ENCODE measurements at places on chromosomes 7 and 10. TPM values are rescaled to one million over a fixed set of nuclear protein-coding genes. Genes with fewer than 3 reads are reported as not detected.

DNA sequence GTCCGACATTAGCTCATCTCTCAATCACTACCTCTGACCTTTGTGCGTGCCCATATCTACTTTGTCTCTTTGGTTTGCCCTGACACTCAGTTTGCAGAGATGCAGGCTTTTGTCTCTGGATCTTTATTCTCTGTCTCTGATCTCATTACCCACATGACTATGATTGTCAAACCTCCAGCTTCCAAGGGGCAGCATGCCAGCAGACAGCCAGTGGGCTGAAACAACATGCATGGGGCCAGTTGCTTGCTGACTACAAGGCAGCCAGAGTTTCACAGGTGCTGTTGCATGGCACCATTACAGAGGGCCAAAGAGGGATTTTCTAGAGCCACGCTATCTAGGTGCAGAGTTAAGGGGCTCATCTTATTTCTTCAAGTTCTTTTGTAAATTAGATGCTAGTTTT lies 146.2 kb downstream of the SPAG6 start:
- DNase-seq = no peak

DNA sequence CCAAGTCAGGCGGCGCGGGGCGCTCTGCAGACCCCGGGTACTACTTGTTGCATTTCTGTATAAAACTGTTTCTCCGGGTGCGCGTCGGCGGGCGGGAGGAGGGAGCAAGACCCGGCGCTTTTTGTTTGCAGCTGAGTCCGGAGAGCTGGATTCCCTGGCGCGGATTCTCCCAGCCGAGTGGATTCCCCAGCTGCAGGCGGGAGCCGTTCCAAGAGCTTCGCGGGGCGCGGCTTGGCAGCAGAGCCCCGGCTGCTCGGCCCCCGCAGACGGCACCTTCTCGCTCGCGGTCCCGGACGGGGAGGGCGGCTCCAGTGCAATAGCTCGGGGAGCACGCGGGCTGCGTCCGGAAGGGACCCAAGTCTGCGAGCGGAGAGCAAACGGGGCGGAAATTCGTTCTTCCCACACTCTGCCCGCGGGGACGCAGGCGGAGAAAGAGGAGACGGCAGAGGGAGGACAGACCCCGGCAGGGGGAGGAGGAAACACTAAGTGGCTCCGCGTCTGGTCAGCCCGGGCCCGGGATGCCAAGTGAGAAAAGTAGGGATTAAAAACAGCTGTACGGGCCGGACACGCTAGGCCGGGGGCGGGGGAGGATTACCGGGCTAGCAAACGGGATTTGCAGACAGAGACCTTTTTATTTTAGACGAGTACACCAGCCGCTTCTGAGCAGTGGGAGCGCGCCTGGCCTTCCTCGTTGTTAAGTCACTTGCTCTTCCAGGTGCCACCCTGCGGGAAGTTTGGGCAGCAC lies at the start of gene TRIL:
Gene TRIL, minus strand, starts transcription at position 96 of the 745 bp plus-strand sequence. CDS start 284 bp downstream, outside the sequence.
- DNase-seq = peak; percentile 94

DNA sequence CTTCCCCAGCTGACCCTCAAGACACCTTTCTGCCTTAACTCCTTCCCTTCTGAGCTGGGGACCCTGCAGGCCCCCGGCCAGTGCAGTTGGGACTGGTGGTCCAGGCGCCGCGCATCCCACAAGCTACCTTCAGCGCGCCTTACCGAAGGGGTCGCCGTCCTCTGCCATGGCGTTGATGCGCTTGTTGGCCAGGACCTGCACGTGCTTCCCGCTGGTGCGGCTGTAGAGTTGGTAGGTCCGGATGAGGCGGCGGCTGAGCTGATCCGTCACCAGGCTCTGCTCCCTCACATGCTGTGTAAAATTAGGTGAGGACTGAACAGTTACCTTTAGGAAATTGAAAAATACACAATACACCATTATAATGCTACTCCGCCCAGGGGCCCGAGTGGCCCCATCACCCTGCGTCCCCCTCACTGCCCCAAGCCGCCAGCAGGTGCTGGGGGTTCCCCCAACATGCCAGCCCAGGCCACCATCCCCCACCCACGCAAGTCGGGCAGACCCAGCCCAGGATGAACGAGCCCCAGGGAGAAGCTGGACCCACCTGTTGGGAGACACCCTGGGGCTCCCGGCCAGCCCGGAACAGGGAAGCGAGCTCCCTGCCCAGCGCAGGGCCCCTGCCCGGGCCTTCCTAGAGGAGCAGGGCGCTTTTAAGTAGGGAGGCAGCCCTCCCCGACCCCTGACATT lies 1.2 kb downstream of the FGF8 start:
- peak; percentile 47 for DNase-seq

- no peak for DNase-seq
Measured at GRCh38 chr7:147245274-147245673, 1128.7 kb downstream of the CNTNAP2 start.

- DNase-seq = no peak
Measured at GRCh38 chr7:41745451-41745850, 42.6 kb upstream of the INHBA start.

GRCh38 chr7:42611961-42612360 lies 299.9 kb downstream of the C7orf25 start:
- DNase-seq = no peak

DNA sequence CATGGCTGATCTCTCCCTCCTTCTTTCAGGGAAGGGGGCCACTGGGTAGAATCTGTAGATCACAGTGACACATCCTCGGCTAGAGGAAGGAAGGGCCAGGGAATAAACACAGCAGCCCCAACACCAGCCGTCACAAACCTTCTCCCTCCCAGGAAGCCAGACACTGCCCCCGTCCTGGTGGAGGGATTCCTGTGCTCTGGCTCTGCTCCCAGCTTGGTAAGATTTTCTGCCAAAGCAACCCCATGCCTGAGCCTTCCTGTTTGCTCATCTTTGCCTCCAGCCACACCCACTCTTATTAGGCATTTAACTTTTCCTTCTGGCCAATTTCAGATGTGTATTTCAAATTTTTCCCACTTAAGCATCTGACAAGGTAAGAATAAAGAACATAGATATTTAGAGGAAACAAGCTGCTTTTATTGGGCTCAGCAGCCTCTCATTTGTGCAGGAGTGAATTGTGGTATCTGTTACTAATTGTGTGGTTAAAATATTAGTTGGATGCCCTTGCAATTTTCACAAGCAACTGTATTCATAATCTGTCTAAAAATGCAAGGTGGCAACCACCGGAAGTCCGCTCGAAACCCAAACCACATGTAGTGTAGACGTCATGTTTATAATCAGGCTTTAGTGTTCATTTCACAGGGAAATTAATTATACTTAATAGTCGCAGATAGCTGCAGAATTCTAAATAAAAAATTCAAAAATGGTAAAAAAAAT lies 13.2 kb upstream of the NPS start:
- DNase-seq = no peak

- no peak for DNase-seq
Measured at GRCh38 chr10:78728176-78728575, 340.6 kb upstream of the ZMIZ1 start.

DNA sequence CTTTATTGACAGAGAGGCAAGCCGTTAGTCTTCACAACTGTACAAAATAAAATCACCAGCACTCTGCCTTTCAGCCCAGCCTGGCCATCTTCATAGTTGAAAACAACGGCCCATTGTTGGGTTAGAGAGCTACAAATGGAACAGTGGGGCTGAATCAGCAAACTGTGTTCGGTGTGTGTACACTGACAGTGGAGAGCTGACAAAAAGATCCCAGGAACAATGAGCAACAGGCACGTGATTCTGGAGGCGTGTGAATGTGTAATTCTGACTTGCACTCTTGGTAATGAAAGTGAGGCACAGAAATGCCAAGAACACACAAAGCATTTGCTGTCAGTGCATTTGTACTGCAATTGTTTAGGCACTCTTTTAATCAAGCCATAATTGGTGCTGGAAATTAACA lies 303.7 kb downstream of the WDR11 start:
- DNase-seq = no peak

DNA sequence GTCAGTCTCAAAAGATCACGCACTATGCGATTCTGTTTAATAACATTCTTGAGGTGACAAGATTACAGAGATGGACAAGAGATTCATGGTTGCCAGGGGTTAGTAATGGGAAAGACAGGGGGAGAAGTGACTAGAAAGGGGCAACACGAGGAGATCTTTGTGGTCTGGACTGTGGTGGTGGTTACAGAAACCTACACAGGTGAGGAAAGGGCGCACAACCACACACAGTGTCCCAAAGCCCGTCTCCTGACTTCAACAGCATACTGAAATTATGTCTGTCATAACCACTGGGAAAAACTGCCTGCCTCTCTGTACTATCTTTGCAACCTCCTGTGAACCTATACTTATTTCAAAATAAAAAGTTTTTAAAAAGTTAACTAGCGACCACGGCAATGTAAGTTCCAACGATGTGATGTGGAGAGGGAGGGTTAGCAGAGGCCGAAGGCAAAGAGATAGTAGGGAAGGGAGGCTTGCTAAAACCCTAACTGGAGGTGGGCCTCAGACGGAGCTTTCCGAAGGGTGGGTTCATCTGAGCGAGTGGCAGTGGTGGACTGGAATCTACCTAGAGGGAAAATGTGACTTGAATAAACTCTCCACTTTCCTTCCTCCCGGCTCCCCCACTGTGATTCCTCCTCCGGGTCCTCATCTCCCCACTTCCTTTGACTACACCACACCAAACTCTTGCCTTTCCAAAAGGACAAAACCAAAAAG lies 43.7 kb downstream of the GNA12 start:
- DNase-seq = no peak

DNA sequence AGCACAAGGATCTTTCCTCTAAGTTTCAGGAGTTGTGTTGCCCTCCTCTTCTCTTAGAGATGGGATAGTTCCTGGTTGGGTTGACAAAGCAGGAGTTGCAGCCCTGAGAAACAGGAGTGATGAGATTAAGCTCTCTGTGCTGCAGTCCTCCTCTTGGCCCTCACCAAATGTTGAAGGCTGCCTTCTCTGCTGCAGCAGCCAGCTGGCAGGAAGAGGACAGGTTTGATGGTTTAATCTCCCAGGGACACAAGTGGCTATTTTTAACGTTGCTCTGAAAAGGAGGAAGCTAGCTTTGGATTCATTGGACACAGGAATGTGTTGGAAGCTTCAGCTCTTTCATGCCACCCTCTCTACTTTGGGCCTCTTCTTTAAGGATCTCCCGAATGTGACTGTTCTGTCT lies 9.4 kb downstream of the STRIP2 start:
- DNase-seq = no peak

DNA sequence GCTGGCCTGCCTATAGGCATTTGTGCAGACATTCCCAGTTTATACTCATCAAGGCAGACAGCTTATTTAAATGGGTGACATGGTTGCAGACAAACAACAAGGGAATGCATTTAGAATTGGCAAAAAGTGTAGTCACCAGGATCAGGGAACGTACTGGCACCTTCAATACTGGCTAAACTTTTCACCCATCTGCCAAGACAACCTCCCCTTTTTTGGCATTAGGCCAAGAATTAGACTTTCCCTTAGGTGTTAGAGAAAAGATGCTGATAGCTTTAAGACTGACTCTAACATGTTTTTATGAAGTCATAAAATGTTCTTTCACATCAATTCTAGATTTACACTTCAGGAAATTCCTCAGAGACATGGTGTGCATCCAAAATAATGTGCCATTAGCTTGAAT lies 365.9 kb downstream of the PHTF2 start:
- DNase-seq = no peak

DNA sequence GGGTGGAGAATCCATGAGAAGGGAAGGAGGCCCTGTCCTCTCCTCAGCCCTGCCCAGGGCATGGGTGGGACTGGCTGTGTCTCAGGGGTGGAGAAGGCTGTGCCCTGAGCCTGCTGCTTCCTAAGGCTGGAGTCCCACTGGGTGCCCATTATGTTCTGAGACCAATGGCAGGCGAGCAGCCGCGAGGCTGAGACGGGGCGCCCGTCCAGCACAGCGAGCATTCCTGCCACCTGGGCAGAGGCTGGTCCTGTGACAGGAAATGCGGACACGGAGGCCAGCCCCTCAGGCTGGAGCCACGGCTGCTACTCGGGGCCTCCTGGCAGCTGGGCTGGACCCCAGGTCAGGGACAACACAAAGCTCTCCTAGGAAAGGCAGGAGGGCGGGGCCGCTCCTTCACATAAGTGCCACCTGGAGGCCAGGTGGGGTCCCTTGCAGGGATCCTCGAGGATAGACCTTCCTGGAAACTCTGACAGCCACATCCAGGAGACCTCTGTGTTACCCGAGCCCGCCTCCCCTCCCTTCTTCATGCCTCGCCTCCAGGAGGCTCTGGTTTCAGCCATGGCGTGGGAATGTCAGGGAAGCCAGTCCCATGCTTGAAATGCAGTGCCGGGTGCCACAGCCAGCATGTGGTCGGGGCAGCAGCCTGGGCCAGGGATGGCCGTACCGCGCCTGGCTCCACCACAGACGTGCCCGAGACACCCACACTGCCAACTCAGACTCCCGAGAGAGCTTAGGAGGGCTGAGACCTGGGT lies 173.9 kb downstream of the USP6NL start:
- no peak for DNase-seq

GRCh38 chr10:92222603-92223262 lies 68.1 kb downstream of the CPEB3 start:
- DNase-seq = no peak

- no peak for DNase-seq
Measured at GRCh38 chr10:20839141-20839540, 58.0 kb downstream of the NEBL start.

Gene TMEM26
- 0.43 TPM for total RNA-seq

Gene CRHR2
- total RNA-seq = 0.46 TPM

Gene CRYGN
- not detected for total RNA-seq

Gene SKIDA1
- 3.3 TPM for total RNA-seq

Gene PDLIM1
- total RNA-seq = 166 TPM

Gene LIPN
- total RNA-seq = not detected

Gene MAGI2
- total RNA-seq = 7.9 TPM

Gene GCC1
- total RNA-seq = 8.4 TPM
